ENCODE measurements at places on chromosomes 2 and 18.

GRCh38 chr2:182971820-182972547 lies 66.3 kb downstream of the NCKAP1 start:
- DNase-seq = no peak

DNA sequence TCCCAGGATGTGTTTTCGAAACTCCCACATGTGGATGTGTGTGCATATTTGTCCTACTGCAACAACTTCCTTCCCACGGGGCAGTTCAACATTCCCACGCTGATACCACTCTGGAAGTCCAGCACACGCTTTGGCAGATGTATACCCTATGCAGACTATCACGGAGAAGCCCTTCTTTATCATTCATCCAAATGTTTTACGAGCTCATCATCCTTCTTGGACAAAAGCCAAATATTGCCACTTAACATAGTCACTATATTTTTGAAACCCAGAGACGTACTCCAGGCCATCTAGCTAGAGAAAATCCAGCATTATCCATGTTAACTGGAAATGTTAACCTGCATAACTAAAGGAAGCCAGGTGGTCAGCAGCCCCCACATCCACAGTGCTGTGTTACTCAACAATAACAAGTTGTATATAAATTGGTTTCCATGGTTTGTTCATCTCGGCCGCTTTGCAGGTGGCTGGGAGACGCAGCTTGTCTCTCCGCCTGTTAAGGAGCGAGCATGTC lies 131.5 kb downstream of the ZNF532 start:
- DNase-seq = no peak

DNA sequence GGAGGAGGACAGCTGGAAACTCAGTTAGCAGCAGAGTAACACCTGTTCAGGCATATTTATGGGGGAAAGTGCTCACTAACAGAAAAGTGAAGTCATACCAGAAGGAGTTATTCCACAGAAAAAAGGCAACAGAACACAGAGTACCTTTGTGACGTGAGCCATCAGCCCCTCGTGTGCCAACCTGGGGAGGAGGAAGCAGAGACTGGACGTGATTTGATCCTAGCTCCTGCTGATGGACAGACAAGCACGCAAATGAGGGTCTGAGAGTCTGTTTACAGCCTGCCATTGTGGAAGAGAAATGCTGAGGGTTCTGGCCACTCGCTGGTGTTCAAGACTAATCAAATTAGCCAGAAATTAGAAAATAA lies 120.7 kb downstream of the ZNF521 start:
- no peak for DNase-seq

DNA sequence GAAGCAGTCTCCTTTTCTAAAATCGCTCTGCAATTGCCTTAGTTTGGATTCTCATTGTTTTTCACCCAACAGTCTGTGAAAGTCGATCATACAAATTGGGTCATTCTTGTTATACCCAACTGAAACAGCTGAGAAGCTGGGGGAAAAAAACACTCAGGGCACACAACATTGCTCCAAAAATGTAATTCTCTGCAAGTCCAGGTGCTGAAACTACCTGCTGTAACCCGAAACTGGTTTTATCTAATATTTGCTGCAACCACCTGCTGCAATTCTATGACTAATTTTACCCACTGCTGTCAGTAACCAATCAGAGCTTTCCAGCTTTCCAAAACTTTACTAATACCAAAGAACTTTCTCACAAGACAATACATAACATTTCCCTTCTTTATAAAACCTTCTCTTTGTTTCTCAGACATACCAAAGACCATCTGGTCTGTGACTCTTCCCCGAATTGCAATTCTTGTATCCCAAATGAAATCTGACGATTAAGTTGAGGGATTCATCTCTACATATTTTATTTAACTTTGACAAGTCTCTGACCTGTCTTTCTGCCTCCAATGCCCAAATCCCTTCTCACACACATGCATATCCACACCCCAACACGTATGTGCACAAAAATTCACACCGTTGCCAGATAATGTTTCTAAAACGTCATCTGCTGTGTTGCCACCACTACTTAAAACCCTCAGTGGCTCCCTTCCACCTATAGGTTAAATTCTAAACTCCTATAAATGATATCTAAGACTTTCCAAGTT lies 198.3 kb downstream of the PIEZO2 start:
- DNase-seq = no peak

DNA sequence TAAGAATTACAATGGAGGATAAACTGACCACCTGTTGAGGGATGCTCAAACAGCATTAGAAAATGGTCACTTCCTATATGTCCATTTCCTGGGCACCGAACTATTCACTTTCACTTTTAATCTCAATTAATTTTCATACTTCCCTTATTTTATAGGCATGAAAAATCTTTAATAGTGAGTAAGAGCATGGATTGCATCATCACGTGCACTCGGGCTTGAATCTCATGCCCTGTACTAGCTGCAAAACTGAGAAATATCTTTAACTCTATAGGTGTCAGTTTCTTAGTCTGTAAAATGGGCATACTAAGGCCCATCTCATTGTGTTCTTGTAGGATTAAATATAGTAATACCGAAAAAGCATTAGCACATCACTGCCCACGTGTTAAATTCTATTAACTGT lies 183.9 kb upstream of the FIGN start:
- no peak for DNase-seq

DNA sequence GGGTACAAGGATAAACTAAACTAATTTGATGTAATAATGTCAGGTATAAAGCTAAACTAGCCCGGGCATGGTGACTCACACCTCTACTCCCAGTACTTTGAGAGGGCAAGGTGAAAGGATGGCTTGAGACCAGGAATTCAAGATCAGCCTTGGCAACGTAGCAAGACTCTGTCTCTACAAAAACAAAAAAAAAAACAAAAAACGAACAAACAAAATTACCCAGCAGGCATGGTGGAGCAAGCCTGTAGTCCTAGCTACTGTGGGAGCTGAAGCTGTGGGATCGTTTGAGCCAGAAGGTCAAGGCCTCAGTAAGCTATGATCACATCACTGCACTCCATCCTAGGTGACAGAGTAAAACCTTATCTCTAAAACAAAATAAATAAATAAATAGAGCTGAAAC lies 131.8 kb upstream of the KYNU start:
- DNase-seq = no peak

- DNase-seq = no peak
These were observed 5.1 kb downstream of the CHPF start for GRCh38 chr2:219538504-219538951.

DNA sequence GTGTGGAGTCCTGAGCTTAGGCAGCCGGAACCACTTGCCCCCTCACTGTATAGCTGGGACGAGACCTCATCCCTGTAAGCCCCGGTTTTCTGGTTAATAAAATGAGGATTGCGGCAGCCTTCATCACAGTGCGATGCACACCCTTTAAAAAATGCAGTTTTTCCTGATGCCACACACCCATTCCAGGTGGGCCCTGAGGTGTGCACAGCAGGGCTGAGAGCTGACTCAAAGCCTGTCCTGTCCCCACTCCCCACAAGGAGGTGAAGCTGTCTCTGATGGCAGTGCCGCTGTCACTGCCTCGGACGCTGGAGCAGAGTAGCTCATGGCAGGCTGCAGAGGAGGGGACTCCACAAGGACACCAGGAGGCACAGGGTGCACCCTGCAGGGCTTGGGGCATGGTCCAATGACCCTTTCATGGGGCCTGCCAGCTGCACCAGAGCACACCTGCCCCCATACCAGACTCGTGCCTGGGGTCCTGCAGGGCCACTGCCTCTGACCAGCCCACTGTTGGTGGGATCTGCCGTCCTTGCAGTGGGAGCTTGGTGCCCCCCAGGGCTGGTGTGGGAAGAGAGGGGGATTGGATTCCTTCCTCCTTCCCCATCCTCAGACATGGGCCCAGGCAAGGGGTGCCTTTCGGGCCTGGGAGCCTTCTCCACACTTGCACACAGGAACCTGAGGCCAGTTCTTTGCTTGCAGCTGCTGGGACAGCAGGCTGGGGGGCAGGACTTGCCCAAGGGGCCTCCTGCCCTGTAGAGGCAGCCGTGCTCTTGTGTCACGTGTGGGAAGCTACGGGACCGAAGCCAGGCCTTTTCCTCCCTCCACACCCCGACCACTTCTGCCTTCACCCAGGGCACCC lies 22.8 kb downstream of the GPC1 start:
- no peak for DNase-seq

DNA sequence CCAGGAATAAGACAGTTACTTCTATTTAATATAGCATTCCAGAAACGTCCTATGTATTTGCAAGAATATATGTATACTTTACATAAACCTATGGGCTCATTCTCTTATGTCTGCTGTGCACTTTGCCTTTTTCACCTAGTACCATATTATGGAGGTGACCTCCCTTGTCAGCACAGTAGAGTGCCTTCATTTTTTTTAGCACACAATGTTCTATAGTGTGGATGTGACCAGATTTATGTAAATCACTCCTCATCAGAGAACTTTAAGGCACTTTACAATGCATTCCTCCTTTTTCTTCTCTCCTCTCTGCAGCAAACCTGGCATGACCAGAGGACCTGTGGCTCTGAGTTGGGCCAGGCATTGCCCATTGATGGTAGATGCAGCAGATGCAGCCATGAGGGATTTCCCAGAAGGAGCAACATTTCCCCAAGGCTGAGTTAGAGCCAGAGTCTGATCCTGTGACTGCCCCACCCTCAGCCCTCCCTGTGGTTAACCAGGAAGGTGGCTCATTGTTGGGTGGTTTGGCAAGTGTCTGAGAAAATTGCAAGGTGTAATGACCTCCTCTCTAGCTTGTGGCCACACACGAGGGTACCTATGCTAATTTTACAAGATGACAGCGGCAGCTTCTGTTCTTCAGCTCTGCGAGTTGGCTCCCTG lies 76.5 kb upstream of the DLX2 start:
- no peak for DNase-seq

GRCh38 chr2:221228214-221228769 lies 343.8 kb downstream of the EPHA4 start:
- no peak for DNase-seq

- no peak for DNase-seq
These were observed 66.8 kb upstream of the STK39 start for GRCh38 chr2:168314236-168314635.

GRCh38 chr18:3914833-3915610 lies 465.1 kb downstream of the TGIF1 start:
- DNase-seq = no peak

DNA sequence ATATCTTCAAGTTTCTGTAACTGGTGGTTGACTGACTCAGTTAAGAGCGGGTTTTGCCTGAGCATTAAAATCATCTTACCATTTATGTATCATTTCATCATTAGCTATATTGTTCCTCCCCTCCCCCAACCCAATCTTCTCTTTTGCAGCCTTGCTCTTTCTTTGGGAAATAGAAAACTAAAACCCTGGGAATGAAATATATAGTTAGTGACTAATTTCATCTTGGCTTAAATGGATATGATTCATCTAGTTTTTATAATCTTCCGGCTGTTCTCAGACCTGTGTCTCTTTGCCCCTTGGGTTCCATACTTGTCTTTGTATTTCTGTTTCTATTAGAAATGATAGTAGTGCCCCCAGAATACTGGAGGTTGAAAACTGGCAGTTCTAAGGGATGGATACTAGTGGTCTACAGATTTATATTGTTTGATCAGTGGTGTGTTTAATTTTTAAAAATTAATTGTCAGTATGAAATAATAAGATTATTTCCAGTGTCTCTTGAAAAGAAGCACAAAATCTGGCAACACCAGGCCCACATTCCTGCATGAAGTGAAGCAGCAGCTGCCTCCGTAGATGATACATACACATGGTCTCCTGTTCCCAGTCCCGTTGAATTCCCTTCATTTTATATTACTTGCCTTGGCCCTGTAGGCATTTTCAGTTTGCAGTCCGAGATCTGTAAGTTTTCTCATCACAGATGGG lies 44.5 kb downstream of the PHLPP1 start:
- no peak for DNase-seq

DNA sequence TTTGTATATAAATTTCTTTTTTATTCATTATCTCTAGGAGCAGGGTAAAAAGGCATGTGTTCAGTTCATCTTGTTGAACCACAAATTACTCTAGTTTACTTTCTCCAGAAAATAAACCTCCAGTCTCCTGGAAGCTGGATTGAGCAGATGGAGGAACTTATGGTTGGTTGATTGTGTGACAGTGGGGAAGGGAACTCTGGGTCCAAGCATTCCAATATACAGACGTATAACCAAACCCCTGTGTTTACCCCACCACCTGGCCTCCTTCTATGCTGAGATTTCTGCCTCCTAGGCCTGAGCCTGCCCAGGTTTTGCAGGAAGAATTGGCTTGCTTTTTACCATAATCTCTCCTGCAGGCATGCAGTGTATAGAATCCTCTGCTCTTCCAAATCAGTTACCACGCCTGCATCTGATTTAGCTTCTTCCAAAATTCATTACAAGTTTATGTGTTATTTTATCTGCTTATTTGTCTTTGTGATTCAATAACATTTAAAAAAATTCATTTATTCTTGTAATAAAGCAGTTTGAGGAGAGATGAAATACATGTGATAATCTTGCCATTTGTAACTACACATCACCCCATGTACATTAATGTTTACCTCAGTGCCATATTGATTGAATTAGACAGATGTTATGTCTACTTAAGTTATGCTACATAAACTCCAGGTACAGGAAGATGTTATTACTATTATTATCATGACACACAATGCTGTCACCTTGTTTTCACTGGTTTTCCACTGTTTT lies 2.5 kb upstream of the RAB27B start:
- no peak for DNase-seq

DNA sequence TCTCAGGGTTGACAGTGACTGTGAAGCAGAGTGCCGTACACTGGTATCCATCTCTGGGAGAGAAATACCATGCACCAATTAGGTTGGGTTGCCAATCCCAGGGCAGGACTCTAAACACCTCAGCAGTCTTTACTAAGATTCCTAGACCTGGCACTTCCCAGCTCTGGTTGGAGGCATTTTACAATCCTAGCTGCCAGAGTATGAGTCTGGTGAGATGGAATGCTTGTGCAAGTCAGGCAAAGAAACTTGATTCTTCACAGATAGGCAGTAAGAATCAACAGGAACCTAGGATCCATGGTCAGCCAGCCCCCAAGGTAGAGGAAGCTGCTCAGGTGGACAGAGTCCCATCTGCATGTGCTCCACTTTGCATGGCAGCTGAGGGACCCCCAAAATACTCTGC lies 6.0 kb upstream of the UGT1A5 start:
- no peak for DNase-seq

- DNase-seq = peak; percentile 97
These were observed at the start of gene KANSL1L for GRCh38 chr2:210171309-210172218. TSS of gene KANSL1L (minus strand) at chr2:210171409. CDS start at chr2:210154582, 16,827 bp downstream.

DNA sequence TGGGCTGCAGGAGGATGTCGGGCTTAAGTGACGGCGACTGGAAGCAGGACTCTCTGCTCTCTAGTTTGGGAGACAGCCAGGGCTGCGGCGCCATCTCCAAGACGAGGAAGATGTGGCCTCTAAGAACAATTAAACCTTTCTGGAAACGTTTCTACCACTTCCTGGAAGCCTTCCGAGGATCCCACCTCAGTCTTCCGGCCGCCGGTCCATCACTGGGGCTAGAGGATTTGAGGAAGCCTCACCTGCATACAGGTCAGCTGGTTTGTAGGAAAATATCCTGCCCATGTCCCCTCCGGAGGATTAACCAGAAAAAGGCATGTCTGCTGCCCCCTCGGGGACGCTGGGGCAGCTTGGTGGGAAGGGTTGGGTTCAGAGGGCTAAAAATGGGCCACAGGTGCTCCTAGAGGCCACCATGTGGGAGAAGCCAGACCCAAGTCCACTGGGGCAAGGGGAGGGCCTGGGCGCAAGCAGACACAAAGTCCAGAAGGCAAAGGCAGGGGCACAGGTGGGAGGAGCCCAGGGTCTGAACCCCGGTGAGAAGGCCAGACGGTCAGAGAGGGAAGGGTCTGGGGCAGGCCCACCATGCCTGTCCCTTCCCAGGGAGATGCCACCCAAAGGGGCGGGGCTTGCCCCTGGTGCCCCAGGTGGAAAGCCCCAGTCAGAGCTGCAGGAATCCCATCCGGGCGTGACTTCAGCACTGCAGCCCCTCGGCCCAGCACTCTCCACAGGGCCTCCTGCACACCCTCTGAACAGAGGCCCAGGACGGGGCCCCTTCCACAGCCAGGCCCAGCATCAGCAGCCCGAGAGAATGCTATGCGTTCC lies 82.2 kb upstream of the ID2 start:
- no peak for DNase-seq
